ENCODE measurements at places on chromosomes 16 and 17.

GRCh38 chr16:27322858-27323780, 9.3 kb downstream of the IL4R start:
- no peak for DNase-seq

GRCh38 chr17:56593086-56593645, 333 bp upstream of the NOG start:
- DNase-seq: peak; percentile 36

DNA sequence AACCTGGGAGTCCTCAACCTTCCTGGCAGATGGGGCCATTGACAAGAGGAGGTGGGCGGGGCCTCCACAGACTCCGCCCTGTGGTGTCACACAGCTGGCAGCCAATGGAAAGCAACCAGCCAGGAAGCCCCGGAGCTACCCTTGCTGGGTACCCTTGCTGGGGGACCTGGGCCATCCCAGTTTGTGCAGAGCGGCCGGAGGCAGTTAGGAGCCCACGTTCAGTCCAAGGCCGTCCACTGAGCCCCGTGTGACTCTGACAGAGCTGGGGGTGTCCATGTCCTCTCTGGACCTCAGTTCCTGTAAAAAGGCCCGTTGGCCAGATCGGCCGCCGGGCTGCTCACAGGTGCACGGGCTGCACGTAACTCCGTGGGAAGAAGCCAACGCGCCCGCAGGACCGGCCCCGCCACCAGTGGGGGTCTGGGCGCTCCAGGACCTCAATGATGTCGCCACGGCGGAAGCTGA, 17.1 kb upstream of the FAM83G start:
- peak; percentile 35 for DNase-seq

- DNase-seq: no peak
Observed at GRCh38 chr17:72613806-72614292, 478.6 kb downstream of the SLC39A11 start.

GRCh38 chr17:71677439-71677838, 443.4 kb upstream of the SOX9 start:
- no peak for DNase-seq

GRCh38 chr17:38815576-38816193, 9.4 kb downstream of the CWC25 start:
- DNase-seq: no peak

DNA sequence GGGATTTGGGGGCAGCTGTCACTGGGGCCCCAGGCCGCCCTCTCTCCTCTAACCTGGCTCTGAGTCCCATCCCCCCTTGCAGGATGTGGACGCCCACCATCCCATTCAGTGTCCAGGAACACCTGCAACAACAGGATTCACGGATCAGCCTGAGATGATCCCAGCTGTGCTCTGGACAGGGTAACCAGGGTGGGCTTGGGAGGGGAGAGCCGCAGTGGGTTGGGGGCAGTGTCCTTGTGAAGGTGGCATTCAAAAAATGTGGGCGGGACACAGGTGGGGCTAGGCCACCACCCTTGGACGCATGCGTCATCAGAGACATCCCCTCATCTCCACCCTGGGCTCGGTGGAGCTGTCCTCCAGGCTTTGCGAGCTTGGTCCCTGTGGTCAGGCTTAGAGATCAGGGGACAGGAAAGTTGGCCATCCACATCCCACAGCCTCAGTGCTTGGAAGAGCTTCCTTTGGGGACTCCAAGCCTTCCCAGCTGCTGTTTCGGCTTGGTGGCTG, 19.1 kb downstream of the DEXI start:
- DNase-seq: no peak

- DNase-seq: no peak
Observed at GRCh38 chr17:21263376-21263775, 10.2 kb upstream of the NATD1 start.

DNA sequence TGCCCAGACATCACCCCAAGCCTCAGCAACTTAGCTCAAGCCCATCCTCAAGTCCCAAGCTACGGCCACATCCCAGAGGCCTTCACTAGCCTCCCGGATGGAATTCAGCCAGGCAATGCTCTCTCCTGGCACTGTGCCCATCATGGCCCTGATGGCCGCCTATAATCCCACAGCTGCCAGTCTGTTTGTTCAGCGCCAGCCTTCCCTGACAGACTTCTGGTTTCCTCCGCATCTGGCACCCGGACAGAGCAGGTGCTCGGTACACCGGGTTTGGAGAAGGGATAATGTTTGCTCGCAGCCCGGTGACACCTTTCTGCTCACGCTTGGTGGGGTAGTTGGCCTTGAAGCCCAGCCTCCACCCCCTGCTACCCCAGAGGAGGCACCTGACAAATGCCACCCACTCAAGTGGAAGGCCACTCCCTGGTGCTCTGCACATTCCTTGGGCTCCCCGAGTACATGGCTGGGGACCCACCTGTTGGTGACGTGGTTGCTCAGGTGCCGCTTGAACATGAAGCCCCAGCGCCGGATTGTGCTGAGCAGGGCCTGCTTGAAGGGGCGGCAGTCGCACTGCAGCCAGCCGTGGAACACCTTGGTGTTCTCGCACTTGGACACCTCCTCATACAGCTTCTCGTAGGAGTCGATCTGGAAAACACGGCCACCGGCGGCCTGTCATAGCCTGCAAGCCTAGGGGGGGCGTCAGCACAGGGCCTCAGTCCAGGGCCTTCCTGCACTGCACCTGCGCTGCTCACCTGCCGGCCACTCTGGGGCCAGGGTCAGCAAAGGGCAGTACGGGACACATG, 47.1 kb downstream of the DNAH17 start:
- no peak for DNase-seq

- no peak for DNase-seq
Observed at GRCh38 chr17:10144456-10144855, 54.0 kb downstream of the GAS7 start.

DNA sequence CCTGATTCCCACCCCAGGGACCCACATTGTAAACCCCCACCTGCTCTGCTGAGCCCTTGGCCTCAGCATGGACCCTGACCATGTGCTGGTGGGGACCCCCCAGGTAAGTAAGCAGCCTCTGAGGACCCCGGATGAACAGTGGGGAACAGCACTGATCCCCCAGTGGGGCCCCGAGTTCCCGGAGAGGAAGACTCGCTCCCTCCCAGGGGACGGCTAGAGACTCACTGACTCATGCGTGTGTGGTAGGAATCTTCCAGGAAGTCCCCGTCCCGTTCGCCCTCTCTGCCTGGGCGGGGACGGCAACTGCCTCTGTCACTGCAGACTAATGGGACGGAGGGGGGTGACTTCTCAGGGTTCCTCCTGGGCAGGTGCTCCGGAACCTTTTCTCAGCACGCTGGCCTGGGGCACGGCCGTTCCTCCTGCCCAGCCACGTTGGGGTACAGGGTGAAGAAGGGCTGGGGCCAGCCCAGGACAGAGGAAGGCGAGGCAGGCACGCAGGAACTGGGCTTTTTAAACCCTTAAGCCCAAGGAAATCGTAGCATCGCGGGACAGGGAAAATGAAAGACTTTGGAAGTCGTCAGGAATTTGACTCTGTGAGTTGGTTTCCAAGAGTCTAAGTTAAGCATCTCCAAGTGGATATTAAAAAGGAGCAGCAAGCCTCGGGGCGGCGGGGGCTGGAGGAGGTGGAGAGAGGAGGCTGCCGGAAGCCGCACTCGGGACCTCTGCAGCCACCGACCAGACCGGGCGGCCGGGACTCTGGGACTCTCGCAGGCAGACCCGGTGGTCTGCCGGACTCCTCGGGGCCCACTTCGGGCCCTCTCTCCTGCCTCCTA, 178.7 kb downstream of the SEC14L1 start:
- DNase-seq: peak; percentile 58

DNA sequence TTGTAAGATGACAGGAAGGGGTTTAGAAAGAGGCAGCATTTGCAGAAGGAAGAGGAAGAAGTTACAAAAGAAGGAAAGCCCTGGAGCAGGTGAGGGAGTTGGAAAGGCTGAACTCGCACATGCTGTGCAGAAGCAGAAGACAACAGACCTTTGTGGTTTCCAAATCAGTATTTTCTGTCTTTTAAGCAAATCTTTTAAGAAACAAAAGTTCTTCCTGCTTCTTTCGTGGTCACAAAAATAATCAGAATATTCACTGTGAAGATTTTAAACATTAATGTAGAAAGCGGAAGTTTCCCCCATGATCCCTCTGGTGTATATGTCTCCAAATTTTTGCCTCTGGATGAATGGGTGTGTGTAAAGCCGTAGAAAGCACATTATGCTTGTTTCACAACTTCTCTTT, 25.8 kb downstream of the ZNRF1 start:
- no peak for DNase-seq

DNA sequence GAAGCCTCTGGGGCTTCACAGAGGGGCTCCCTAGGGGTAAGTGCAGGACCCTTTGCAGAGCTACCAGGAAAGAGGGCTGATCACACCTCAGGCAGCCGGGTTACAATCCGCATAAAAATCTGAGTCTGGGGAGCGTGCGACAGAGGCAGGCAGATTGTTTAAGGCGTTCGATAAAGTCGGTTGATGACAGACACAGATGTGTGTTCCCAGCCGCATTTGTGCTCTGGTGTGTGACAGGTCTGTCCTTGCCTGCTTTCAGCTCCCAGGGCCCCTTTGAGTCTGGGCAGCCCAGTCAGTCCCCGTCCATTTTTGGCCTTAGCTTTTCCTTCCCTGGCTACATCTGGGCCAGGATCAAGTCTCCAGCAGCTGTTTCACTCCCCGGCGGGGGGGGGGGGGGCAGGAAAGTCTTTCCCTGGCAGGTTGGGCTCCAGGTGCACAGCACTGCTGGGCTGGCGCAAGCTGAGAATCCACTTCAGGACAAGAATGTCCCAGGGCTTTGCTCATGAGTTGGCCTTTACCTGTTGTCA, 1.3 kb upstream of the ZACN start:
- no peak for DNase-seq

DNA sequence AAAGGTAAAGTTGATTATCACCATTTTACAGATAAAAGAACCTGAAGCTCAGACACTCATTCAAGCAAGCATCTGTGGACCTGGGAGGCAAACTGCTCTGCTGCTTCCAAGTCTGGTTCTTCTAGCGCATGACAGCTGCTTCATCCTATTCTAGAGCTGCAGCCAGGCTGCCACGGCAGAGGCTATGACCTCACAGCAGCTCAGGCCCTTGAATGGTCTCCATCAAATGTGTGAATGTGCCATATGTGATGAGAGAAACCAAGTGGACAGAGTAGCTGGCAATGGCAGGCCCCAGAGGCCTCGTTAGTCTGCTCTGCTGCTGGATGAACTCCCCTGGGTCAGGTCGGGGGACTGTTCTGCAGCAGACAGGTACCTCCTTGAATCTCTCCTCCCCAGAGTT, 30.7 kb upstream of the FOXJ1 start:
- no peak for DNase-seq

DNA sequence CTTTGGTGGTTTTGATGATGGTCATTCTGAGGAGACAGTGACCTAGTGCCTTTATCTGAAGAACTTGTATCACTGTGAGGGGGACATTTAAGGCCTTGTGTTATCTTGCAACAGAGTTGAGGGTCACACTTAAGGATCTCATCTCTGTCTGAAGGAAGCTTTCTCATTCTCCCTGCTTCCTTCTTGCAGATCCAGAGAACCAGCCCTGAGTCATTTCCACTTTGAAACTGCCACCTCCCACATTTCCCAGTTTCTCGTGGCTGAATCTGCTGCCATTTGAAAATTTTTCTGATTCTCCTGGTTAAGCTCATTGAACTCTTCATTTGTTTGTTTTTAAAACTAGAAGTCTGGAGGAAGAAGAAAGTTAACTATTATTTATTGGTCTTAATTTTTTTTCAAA, 190.2 kb upstream of the CDH11 start:
- no peak for DNase-seq

Data from activated T-cell treated with anti-CD3 and anti-CD28 coated beads for 1 hour (primary cell).